ENCODE measurements at places on chromosomes 6 and 20.
A peak's percentile ranks its signal among the peaks of the same experiment; 100 is the strongest.

DNA sequence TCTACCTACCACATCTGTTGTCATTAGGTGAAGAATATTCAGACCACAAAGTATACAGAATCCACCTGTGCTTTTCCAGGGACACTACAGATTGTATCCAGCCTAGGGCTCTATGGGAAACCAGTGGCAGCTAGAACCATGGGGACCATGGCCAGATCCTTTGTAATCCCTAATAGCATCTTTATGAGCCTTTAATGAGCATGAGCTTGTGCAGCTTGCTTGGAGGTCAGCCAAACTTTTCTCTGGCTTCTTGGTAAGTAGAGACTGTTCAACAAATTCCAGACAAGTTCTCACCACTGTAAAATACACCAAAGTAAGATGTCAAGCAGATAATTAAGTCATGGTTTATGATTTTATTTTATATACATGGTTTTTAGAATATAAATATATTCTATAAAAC lies 301.6 kb upstream of the ADGRB3 start:
- peak; percentile 17 for DNase-seq

GRCh38 chr6:38542031-38542430 lies 97.7 kb downstream of the BTBD9 start:
- DNase-seq = no peak

DNA sequence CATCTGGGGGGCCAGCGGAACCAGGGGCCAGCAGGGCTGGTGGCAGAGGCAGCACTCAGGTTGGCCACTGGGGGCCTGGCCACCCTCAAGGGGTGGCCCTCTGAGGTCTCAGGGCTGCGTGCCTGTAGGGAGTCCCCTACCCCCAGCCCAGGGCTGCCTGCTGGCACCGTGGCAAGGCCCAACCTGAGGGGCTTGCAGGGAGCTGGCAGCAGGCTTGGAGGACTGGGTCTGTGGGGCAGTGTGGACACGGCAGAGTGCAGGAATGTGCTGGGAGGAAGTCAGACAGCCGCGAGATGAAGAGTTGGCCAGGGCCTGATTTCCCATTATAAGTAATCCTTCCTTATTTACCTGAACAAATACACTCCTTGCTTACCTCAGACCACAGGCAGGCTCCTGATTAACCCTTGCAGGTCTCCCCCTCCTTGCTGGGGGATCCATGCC lies at the start of gene SPDEF:
Gene SPDEF, minus strand, starts transcription at position 299 of the 441 bp plus-strand sequence. CDS start 11,874 bp downstream, outside the sequence.
- no peak for DNase-seq

DNA sequence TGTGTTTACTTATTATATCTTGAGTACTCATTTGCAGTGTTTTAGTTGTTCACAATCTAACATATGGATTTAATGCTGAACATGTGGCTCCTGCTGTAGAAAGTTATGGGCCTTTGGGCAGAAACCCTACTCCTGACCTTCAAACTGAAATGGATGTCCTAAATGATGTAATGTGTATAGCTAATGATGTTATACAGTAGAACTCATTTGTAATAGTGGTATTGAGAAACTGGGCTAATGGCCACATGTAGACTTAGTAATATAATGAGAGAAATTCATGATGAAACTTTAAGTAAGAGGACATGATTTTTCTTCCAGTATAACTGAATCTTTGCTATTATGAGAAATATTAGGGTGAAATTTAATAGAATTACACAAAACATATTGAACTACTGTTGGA lies 121.3 kb upstream of the PTPRK start:
- DNase-seq = peak; percentile 34

- peak; percentile 60 for DNase-seq
Measured at GRCh38 chr6:44024574-44025219, 102.6 kb downstream of the MRPL14 start.

- peak; percentile 41 for DNase-seq
Measured at GRCh38 chr20:1185790-1186334, 1.1 kb upstream of the TMEM74B start.

- DNase-seq = no peak
Measured at GRCh38 chr6:114580882-114581281, 238.1 kb upstream of the HS3ST5 start.

GRCh38 chr6:142740449-142740848 lies 204.5 kb downstream of the HIVEP2 start:
- DNase-seq = peak; percentile 29
